Bronchial epithelial cell (primary cell): ENCODE measurements at places on chromosomes 13 and 19.

DNA sequence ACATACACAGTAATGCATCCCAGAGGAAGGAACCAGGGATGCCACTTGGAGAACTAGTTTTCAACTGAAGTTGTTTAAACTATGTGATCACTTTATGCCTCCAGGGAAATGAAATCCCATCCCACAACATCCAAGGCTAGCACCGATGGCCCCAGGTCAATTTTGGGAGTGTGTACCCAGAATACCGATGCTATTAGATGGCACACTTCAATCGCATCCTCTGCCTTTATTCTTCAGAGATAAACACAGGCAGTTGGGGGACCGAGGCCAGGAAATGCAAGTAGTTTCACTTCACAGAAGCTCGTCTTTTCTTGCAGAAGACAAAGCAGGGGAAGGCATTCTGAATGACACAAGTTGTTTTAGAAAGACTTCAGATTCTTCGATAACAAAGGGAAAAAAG is 13.8 kb downstream of the STK24 start:
- DNase-seq = no peak

DNA sequence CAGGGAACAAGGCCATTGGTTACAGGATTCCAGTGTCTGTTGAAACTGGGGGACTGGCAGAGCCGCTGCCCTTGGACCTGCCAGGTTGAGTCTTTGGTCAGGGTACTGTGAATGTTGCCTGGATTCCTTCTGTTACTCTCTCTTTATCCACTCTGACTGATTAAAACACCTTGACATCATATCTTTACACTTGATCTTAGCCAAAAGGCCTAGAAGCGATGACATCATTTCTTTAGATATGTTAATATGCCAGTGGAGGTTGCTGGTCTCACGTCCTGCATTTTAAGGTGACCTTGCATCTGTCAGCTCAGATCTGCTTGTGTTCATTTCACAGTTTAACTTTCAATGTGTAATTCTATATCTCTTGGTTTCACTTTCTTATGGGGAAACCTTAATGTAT is 9.2 kb downstream of the GPATCH1 start:
- no peak for DNase-seq

DNA sequence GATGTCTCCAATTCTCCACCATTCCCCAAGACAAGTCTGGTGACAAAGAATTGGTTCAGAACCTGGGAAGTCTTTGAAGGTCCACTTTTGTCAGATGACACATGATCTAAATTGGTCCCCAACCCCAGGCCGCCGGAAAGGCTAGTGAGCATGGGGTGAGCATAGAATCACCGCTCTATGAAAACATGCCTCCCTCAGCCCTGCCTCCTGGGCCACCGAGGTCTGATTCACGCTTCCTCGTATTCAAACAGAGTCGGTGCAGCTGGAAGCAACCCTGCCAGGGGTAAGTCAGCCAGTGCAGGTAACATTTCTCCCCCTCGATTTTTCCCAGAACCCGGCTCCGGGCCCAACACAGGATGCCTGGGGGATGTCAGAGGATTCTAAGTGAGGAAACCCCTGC is 33.9 kb upstream of the KLF2 start:
- no peak for DNase-seq

DNA sequence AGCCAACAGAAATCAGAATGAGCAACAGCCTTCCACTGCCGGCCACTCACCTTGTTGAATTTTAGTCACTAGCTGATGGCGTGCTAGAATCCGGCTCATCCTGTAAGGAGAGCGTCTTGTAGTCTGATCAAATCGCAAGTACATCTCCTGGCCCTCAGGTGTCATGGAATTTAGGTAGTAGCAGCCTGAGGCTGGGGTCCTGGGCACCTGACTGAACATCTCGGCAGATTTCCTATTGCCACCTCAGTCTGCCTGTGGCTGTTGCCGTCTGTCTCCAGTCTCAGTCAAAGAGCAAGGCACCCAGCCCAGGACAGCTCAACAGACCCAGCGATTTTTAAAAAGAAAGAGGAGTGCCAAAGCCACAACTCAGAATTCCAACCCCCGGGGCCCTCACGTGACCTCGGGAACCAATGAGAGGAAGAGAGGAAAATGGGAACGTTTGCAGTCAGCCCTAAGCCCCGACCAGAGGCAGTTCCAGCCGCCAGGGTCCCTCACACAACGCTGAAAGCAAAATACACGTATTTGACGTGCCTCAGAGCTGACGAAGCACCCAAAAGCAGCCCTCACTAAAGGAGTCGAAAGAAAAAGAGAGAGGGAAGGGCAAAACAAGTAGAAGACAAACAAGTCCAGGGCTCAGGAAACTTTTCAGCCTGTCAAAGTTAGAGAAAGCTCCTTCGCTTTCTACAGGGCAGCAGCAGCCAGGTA is at the start of gene STARD13:
Gene STARD13, minus strand, starts transcription at position 336 of the 705 bp plus-strand sequence. Its CDS starts 117 bp downstream, at position 219.
- peak; percentile 90 for DNase-seq

- no peak for DNase-seq
These were observed 130.7 kb downstream of the STK24 start for GRCh38 chr13:98446234-98446621.

DNA sequence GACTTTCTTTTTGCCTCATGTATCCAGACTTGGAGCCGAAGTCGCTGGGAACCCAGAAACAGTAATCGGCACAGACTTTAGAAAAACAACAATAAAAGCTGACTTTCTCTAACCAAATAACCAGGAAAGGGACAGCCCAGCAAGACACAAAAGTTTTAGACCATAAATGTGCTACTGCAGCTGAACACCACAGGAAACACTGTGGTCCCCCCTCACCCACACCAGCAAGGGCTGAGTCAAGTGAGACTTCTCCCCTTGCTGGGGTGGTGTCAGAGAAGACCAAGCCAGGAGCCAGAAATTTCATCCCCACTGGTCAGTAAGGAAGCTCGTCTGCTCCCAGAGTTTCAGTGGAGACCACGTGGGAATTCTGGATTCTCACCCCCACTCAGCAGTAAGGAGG is 70.6 kb downstream of the ESD start:
- no peak for DNase-seq

DNA sequence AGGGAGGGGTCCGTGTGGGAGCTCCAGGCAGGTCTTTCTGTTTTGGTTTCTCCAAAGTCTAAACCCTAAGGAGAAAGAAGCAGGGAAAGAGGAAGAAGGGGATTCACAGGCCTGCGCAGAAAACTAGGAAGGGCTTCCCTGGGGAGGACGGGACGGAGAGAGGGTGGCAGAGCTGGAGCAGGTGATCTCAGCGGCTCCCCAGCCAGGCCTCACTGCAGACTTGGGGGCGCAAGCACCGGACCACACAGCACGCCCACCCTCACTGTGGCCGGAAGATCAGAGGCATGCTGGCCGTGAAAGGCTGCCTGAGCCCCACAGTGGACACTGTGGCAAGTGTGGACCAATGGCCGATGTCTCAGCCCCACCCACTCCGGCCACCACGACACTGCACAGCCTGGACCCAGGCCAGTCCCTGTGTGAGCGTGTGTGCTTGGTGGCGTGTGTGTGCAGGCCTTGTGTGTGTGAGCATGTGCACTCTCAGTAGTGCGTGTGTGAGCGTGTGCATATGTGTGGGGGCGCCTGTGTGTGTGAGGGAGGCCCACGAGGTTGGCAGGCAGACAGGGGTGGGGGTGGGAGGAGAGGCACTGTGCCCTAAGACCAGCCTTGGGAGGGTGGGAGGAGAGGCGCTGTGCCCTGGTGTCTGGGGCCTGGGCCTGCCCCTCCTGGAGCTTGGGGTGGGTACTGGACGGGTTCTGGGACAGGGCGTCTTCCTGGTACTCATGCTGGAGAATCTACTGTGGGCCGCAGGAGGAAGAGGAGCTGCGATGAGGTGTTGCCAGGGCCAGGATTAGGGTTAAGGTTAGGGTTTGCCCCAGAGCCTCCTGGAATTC is 15.4 kb upstream of the TMEM255B start:
- no peak for DNase-seq

- DNase-seq = no peak
These were observed 21.4 kb downstream of the UHRF1 start for GRCh38 chr19:4930664-4931063.

DNA sequence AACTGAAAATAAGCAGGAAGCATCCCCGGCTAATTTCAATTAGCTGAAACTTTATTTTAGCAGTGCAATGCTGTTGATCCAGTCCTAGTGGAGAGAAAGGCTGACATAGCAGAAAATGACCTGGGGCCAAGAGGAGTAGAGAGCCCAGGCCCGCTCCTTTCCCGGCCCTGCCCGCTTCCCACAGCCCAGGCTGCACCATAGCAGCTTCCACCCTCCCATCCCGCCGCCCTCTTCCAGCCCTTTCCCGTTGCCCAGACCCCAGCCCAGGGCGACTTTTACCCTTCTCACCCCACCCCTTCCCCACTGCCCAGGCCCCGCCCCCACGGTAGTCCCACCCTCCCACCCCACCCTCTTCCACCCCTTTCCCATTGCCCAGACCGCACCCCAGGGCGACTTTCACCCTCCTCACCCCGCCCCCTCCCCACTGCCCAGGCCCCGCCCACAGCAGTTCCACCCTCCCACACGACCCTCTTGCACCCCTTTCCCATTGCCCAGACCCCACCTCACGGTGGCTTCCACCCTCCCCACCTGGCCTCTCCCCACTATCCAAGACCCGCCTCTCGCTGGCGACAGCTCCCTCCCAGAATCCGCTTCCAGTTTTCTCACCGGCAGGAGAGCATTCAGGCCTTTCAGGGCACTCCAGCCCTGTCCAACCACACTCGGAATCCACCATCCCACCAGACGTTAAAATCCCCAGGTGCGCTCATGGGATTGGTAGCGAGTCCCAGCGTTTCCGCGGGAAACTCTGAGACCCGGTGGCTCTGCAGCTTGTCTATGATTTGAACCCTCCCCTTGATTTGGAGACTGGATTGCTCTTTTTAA is 8.3 kb downstream of the ZNF160 start:
- DNase-seq = no peak

- no peak for DNase-seq
These were observed 11.6 kb downstream of the URI1 start for GRCh38 chr19:29953352-29954247.

- DNase-seq = no peak
These were observed 28.7 kb upstream of the CD33 start for GRCh38 chr19:51196181-51196580.

- no peak for DNase-seq
These were observed 462.5 kb downstream of the KLF5 start for GRCh38 chr13:73521290-73521624.

GRCh38 chr19:1313695-1314613 is 28.3 kb downstream of the EFNA2 start:
- peak; percentile 54 for DNase-seq

DNA sequence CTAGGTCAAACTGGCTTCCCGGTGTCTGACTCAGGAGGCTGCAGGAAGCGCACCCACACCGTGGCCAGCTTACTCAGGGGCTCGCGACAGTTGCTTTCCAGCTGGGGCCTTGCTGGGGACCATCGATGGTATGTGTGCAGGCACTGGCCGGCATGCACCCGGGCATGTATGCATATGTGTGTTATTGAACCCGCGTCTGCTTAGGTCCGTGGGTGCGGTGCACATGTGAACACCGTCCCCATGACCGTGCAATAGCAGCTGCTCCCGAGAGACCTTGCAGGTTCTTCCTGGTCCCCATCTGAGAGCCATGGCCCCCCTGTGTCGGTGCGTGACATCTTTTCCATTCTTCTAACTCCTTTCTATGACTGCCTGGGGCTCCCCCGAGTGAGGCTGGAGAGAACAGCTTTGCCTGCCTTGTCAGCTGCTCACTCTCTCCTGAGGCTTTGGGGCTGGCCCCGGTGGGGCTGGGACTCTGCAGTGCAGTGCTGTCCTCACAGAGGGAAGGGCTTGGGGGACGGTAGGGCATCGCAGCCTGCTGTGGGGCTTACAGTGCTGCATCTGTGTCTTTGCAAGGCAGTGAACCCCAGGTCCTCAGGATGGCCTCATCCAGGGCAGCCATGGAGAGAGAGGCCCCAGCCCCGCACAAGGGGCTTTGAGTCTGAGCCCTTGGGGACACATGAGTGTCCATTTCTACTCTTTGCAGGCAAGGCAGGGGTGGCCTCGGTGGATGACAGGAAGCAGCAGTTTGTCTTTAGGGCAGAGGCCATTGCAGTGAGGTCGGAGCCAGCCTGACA is 65.1 kb downstream of the CHST8 start:
- DNase-seq = no peak

DNA sequence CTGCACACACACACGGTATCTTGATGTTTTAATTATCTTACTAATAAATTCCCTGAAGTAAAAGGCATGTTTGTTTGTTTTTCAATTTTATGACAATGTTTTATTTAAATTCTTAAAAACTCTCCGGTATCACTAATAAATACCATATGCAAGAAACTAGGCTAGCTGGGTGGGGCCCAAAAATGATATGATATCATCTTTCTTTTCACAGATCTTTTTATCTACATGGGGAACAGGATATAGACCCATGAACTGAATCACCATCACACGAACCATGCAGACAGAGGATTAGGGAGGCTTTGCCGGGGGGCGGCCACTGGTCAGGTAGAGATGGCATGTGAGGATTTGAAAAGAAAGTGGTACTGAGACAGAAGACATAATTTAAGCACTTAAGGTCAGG is 266.4 kb downstream of the ENOX1 start:
- DNase-seq = no peak

DNA sequence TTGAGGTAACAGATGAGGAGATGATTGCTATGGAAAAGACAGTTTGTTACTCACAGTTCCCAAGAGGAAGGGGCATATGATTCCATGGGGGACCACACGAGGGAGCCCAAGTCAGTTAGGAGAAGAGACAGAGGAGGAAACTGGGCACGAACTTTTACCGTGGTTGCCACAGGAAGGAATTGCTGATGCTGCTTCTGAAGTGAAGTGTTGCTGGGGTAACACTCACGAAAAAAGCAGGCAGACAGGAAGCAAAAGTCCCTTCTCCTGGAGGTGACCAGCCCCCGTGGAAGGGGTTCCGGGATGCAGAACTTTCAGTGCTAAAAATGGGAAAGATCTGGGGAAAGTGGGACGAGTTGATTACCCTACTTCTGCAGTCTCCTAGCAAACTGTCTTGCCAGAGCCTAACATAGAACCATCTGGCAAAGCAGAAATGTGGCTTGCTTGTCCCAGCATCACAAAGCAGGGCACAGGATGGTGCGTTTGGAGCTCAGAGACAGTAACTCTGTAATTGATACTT is 35.4 kb upstream of the MAP3K10 start:
- no peak for DNase-seq

- DNase-seq = no peak
These were observed 346.4 kb downstream of the FGF9 start for GRCh38 chr13:22017226-22017625.

- DNase-seq = no peak
These were observed 54.3 kb upstream of the SERTM1 start for GRCh38 chr13:36619535-36619934.

DNA sequence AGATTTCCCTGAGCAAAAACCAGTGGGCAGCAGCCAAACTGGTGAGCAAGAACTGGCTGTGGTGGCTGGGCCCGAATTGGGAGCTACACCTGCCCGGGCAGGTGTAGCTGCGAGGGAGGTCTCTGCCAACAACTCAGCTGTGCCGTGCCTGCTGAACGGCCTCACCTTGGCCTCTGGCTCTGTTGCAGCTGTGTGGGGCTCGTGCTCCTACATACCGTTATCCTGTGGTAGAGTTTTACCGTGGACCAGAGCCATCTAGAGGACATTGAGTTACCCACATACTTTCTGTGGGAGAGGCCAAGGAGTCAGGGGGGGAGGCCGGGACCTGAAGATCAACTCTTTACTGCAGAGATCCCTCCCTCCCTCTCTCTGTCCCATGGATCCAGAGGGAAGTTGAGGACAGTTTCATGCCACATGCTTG is 113.2 kb downstream of the TM9SF2 start:
- peak; percentile 89 for DNase-seq
